ENCODE measurements at places on chromosomes 4 and X.

GRCh38 chr4:184503869-184504300 is 29.5 kb upstream of the IRF2 start:
- DNase-seq = no peak

- DNase-seq = no peak
Observed at GRCh38 chrX:2577844-2578466, 77.2 kb upstream of the DHRSX start.

DNA sequence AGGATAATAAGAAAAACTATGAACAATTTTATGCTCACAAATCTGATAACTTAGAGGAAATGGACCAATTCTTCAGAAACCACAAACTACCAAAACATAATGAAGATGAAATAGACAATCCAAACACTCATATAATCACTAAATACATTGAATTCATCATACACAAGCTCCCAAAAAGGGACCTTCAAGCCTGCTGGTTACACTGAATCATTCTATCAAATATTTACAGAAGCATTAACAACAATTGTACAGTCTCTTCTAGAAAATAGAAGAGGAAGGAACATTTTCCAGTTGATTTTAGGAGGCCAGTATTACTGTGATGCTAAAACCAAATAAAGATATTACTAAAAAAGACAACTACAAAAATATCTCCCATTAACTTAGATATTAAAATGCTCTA is 88.3 kb downstream of the IL15 start:
- no peak for DNase-seq

DNA sequence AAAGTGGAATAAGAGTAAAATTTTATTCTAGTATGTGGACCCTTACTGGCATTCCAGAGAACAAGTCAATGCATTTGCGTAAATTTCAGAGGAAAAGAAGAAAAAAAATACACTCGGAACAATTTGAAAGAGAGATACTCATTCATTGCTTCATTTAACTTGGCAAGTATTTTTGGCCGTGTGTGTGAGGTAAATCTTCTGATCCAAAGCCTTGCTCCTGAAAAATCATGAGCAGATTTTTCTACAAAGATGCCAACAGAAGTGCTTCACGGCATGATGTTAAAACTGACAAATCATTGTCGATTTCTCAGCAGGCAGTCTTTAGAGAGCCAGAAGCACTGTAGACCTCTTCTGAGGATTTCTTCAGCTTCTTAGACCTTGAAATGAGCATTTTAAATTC is 194.0 kb downstream of the COX18 start:
- DNase-seq = no peak

DNA sequence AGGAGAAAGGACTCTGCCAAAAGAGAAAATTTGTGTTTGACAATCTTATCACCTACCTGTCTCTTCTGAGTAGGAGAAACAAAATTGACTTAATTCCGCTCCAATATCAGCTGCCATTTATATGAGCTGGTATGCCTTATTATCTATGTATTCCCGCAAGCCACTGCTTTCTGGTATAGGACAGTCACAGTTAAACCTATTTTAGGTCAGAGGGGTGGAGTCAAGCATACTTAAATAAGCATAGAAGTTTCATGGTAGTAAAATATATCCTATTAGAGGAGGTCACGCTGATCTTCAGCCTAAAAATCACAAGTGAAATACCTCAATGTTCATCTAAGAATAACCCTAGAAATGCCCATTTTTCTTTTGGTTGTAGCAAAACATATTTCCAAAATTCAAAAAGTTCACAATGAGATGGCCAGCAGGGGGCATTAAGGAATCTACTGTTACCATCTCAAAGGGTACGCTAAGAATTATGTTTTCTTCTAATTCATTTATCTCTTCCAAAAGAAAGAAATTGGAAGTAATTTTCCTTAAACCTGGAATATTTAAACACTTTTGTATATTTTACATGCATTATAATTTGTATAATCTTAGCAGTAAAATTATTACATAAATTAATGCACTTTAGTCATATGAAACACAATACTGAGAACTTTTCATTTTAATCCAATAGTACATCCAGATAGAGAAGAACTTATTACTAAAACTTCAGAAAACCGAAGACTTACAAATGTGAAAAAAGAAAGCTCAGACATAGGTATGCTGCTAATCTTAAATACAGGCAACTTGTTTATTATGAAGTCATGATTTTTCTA is 10.5 kb downstream of the PPAT start:
- peak; percentile 19 for DNase-seq

GRCh38 chr4:43690116-43690515 is 758.5 kb downstream of the KCTD8 start:
- no peak for DNase-seq

Measured in T-cell (primary cell).